ENCODE measurements at places on chromosomes 12 and 14.

- DNase-seq = no peak
Measured at GRCh38 chr12:104477510-104478390, 21.0 kb downstream of the CHST11 start.

DNA sequence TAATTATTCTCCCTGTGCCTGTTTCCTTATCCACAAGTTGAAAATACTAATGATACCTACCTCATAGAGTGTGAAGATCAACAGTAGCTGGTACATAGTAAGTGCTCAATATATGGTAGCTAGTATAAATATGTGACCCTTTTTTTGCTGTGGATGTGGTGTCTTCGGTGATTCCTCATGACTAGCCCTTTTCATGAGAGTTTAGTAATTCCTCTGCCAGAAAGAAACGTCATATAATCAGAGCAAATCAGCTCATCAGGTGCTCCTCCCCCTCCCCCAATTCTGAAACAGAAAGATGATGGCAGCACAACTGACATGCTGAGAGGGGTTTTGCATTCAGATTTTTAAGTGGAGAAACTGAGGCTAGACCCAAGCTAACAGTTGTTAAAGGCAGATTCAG is 210.8 kb downstream of the SLC41A2 start:
- no peak for DNase-seq

DNA sequence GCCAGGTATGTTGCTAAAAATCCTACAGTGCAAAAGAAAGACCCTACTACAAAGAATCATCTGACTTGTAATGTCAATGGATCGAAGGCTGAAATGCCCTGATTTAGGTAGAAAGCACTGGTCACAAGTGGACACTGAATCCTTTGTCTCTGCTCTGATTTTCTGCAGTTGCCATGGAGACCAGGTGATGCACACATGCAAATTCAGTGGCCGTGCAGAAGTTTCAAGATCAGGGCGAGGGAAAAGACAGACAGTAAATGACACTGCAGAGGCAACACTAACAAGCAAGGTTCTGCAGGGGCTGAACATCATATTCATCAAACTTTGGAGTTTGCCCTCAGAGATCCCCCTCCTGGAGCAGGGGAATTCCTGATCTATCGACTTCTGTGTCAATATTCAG is 370.3 kb upstream of the TMEM132C start:
- DNase-seq = no peak

DNA sequence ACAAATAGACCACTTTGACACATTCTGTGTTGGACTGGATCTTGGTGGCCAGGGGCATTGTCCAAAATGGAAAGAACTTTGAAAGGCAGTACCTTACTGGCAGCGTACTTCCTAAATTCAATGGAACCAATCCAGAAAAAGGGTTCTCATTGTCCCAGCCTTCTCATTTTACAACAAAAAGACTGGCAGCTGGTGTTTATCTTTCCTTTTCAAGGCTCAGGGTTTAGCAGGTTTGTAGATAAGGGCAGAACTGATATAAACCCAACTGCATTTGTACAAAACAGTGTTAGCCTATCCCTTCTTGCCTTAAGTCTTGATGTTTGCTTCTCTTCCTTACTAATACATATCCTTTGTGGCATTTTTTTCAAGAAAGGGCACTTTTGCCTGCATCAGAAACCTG is 7.7 kb downstream of the THAP2 start:
- DNase-seq = no peak

GRCh38 chr12:56216461-56216860 is 5.3 kb downstream of the RNF41 start:
- no peak for DNase-seq

DNA sequence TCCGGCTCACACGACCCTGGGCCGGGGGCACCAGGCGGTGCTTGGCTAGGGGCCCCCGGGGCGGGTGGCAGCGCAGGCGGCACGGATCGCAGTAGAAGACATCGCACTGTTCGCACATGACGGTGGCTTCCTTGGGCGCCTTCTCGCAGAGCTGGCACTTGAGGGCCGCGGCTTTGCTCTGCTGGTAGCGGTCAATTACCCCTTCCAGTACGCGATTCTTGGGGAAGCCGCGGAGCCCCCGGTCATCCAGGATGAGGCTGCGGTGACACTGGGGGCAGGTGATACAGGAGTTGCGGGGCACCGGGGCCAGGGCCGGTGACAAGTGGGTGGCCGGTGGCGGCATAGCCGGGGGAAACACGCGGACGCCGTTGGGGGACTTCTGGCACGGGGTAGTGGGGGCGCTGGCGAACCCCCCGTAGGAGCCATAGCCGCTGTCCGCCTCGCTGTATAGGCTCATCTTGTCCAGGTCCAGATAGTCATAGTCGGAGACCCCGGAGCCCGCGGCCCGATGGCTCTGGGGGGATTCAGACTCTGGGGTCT is 553 bp downstream of the TRIM9 start:
- DNase-seq = no peak
